ENCODE measurements at places on chromosomes 1 and 21.
A peak's percentile ranks its signal among the peaks of the same experiment; 100 is the strongest.

GRCh38 chr1:160806109-160806665, 10.2 kb downstream of the LY9 start:
- no peaks in the 10 kb centered on the region for H3K27me3 ChIP-seq
- no peak overlapping the region for H3K4me3 ChIP-seq
- H3K4me1 ChIP-seq: no peaks in the 10 kb centered on the region
- H3K27ac ChIP-seq: no peak overlapping the region

DNA sequence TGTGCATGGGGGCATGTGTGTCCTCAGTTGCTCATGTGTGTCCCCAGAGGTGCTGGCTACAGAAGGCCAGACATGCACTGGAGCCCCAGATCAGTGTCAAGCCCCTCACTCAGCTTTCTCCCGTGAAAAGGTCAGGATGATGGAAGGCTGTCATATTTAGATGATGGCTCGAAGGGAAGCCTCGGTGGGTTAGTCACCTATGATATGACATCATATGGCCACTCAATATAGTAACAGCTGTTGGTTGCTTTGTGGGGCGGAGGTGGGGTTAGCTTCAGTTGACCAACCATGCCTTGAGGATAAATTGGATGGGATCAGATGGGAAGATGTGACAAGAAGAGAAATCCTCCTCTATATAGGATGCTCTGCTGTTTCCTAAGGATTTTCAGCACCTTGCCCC, 43.5 kb upstream of the ATF3 start:
- H3K36me3 ChIP-seq: no peaks in the 10 kb centered on the region
- no peak overlapping the region for H3K4me3 ChIP-seq
- DNase-seq: no peak

GRCh38 chr1:105005594-105006195, 1256.0 kb downstream of the AMY1C start:
- no peak for DNase-seq
- no peaks in the 10 kb centered on the region for H3K4me1 ChIP-seq
- no peaks in the 10 kb centered on the region for H3K27me3 ChIP-seq
- no peak overlapping the region for H3K4me3 ChIP-seq

GRCh38 chr1:155051777-155052398, 772 bp downstream of the ADAM15 start:
- H3K36me3 ChIP-seq: 0 out of 2 replicates have a peak, but pooled peaks cover 3% of the 10 kb centered on the region
- peak; percentile 78 for DNase-seq
- no peaks in the 10 kb centered on the region for H3K27me3 ChIP-seq
- H3K27ac ChIP-seq: peak overlapping the region; percentile 37

- H3K4me3 ChIP-seq: no peak overlapping the region
- no peak overlapping the region for H3K27ac ChIP-seq
- no peaks in the 10 kb centered on the region for H3K27me3 ChIP-seq
- no peak for DNase-seq
- no peaks in the 10 kb centered on the region for H3K4me1 ChIP-seq
Measured at GRCh38 chr21:33008333-33009051, 17.2 kb upstream of the OLIG2 start.

DNA sequence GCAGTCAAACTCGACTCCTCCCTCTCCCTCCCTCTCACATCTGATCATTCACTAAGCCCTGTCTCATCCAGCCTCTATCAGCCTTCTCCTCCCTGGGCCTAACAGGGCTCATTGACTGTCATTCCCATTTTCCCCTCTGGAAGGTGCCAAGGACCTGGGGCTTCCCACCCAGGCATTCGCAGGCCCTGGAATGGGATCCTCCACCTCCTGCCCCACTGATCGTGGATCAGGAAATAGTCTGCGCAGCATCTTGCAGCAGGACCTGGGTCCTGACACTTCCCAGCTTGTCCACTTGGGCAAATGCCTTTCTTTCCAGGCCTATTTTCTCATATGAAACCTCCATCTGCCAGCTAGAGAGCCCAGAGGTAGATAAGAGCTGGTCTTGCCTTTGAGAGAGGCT, 71.2 kb upstream of the ZC3H12A start:
- no peaks in the 10 kb centered on the region for H3K4me1 ChIP-seq
- no peak for DNase-seq
- no peak overlapping the region for H3K4me3 ChIP-seq
- no peaks in the 10 kb centered on the region for H3K36me3 ChIP-seq
- no peaks in the 10 kb centered on the region for H3K27me3 ChIP-seq
- no peak overlapping the region for H3K27ac ChIP-seq

DNA sequence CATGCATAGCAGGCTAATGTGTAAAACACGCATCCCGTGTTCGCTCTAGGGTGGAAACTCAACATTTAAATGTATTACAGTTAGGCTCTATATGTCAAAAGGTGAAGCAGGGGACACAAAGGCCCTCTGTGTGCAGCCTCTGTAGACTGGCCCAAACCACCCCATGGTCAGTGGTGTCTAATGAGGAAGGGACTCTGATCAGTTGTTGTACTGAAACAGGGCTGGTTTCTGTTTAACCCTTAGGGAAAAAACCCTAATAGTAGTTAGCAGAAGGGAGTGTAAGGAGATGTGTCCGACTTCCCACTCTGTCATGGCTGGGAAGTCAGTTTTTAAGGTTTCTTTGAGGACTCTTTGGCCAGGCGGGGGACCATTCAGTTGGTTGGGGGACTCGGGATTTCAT, 21.5 kb upstream of the CD2 start:
- DNase-seq: no peak
- no peak overlapping the region for H3K4me3 ChIP-seq
- no peak overlapping the region for H3K27ac ChIP-seq
- no peaks in the 10 kb centered on the region for H3K36me3 ChIP-seq

- H3K36me3 ChIP-seq: no peaks in the 10 kb centered on the region
- no peak for DNase-seq
- H3K4me3 ChIP-seq: no peak overlapping the region
- H3K27ac ChIP-seq: no peak overlapping the region
- H3K4me1 ChIP-seq: no peaks in the 10 kb centered on the region
Measured at GRCh38 chr21:27298465-27298864, 331.6 kb upstream of the ADAMTS5 start.

GRCh38 chr21:32413697-32414578, 1.4 kb downstream of the EVA1C start:
- H3K27me3 ChIP-seq: no peaks in the 10 kb centered on the region
- no peaks in the 10 kb centered on the region for H3K4me1 ChIP-seq
- no peak for DNase-seq
- no peaks in the 10 kb centered on the region for H3K36me3 ChIP-seq

DNA sequence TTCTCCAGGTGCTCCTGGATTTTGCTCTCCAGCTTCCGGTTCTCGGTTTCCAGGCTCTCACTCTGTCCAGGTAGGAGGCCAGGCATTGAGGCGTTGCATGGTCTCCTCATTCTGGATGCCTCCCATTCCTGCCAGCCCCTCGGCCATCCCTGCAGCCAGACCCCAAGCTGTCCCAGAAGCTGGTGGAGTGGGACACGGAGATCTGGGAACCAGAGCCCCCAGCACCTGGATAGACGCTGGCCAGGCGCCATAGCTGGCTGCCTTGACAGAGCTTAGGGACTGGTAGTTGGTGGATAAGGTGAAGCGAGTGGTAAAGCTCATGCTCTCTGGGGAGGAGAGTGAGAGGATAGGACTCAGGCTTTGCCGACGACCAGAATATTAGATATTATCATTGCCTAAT, 29.6 kb downstream of the RAP1A start:
- H3K4me3 ChIP-seq: no peak overlapping the region
- H3K27me3 ChIP-seq: no peaks in the 10 kb centered on the region
- DNase-seq: no peak
- H3K27ac ChIP-seq: no peak overlapping the region
- H3K4me1 ChIP-seq: peaks cover 14% of the 10 kb centered on the region

- no peaks in the 10 kb centered on the region for H3K36me3 ChIP-seq
- H3K27me3 ChIP-seq: no peaks in the 10 kb centered on the region
- peaks cover 48% of the 10 kb centered on the region for H3K4me1 ChIP-seq
- DNase-seq: no peak
Measured at GRCh38 chr1:8473121-8473875, 155.4 kb downstream of the SLC45A1 start.

DNA sequence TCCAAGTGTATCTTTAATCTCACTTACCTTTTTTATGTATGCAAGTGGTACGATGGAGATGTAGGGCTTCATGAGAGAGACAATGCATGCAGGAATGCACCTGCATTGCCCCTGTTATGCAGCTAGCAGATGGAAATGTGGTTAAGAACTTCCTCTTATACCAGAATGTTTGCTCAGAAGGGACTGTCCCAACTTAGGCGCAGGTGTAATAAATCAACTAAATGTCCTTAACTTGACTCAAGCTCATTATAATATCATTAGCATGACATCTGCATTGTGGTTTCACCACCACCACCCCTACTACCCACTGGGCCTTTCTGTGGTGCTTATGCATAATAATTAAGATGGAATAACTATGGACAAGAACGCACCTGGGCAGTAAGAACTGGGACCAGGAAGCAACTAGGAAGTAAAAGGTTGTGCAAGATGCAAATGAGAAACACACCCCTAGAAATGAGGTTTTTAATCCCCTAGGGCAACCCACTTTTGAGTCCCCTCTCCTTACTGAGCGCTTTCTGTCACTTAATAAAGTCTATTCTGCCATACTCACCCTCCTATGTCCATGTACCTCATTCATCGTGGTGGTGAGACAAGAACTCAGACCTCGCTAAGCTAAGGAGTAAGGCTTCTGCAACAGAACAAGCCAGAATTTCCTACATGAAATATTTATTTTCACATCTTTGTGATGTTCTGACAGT, 1103.3 kb upstream of the B3GALT2 start:
- peak; percentile 94 for DNase-seq
- H3K4me3 ChIP-seq: 0 out of 2 replicates have a peak overlapping the region, but pooled peaks have one; percentile 8
- H3K27me3 ChIP-seq: no peaks in the 10 kb centered on the region
- peaks cover 58% of the 10 kb centered on the region for H3K4me1 ChIP-seq
- H3K27ac ChIP-seq: peak overlapping the region; percentile 83

GRCh38 chr1:182817802-182818201, 21.3 kb upstream of the DHX9 start:
- no peak overlapping the region for H3K4me3 ChIP-seq
- no peaks in the 10 kb centered on the region for H3K36me3 ChIP-seq
- no peaks in the 10 kb centered on the region for H3K27me3 ChIP-seq
- H3K27ac ChIP-seq: no peak overlapping the region
- no peak for DNase-seq
- H3K4me1 ChIP-seq: no peaks in the 10 kb centered on the region

GRCh38 chr1:115873184-115873583, 32.3 kb upstream of the NHLH2 start:
- H3K4me1 ChIP-seq: no peaks in the 10 kb centered on the region
- no peaks in the 10 kb centered on the region for H3K27me3 ChIP-seq
- H3K27ac ChIP-seq: no peak overlapping the region
- H3K36me3 ChIP-seq: no peaks in the 10 kb centered on the region
- H3K4me3 ChIP-seq: no peak overlapping the region

DNA sequence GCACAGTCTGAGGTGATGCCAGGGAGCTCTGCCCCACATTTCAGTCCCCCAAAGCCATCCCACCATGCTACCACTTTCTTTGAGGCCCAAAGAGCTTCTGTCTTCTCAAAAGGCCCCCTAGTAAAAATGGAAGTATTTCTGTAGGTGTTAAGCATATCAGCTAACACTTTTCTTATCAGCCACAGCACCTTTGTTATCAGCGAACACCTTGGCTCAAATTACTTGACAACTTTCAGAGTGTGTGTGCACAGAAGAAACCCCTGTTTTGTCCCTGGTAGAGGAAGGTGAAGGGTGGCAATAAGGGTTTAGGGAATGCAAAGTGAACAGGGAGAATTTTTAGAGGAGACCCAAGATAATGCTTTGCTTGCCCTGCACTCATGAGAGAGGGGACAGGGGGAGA, 54.8 kb upstream of the GJA8 start:
- no peaks in the 10 kb centered on the region for H3K36me3 ChIP-seq
- H3K27ac ChIP-seq: no peak overlapping the region

GRCh38 chr1:15736038-15736891, at the start of gene SLC25A34:
TSS of gene SLC25A34 (plus strand) at chr1:15736258. CDS start at chr1:15736486, 228 bp downstream.
- DNase-seq: no peak
- H3K27me3 ChIP-seq: no peaks in the 10 kb centered on the region
- no peak within 1 kb of the TSS for H3K4me3 ChIP-seq

GRCh38 chr1:21521717-21522060, 12.5 kb downstream of the ALPL start:
- no peaks in the 10 kb centered on the region for H3K27me3 ChIP-seq
- H3K4me3 ChIP-seq: no peak overlapping the region
- H3K4me1 ChIP-seq: peaks cover 98% of the 10 kb centered on the region

- no peak overlapping the region for H3K4me3 ChIP-seq
- peak; percentile 85 for DNase-seq
- no peaks in the 10 kb centered on the region for H3K27me3 ChIP-seq
- H3K27ac ChIP-seq: no peak overlapping the region
- H3K36me3 ChIP-seq: peaks cover 50% of the 10 kb centered on the region
Measured at GRCh38 chr1:40232444-40232843, 15.3 kb upstream of the TMCO2 start.

- no peak for DNase-seq
- H3K36me3 ChIP-seq: no peaks in the 10 kb centered on the region
- peaks cover 56% of the 10 kb centered on the region for H3K4me1 ChIP-seq
- H3K27me3 ChIP-seq: no peaks in the 10 kb centered on the region
- peak overlapping the region; percentile 29 for H3K27ac ChIP-seq
Measured at GRCh38 chr21:25175938-25176337, 431.3 kb downstream of the MRPL39 start.

DNA sequence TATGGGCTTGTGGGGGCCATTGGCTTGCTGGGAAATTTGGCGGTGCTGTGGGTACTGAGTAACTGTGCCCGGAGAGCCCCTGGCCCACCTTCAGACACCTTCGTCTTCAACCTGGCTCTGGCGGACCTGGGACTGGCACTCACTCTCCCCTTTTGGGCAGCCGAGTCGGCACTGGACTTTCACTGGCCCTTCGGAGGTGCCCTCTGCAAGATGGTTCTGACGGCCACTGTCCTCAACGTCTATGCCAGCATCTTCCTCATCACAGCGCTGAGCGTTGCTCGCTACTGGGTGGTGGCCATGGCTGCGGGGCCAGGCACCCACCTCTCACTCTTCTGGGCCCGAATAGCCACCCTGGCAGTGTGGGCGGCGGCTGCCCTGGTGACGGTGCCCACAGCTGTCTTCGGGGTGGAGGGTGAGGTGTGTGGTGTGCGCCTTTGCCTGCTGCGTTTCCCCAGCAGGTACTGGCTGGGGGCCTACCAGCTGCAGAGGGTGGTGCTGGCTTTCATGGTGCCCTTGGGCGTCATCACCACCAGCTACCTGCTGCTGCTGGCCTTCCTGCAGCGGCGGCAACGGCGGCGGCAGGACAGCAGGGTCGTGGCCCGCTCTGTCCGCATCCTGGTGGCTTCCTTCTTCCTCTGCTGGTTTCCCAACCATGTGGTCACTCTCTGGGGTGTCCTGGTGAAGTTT, 550 bp downstream of the RXFP4 start:
- DNase-seq: no peak
- 0 out of 2 replicates have a peak, but pooled peaks cover 13% of the 10 kb centered on the region for H3K36me3 ChIP-seq
- H3K27ac ChIP-seq: peak overlapping the region; percentile 96
- peak overlapping the region; percentile 47 for H3K4me3 ChIP-seq

Data from Karpas-422 (cell line).